Sigmoid colon (tissue), 7 donors: ENCODE measurements at places on chromosomes 7 and 10. TPM values are rescaled to one million over a fixed set of nuclear protein-coding genes. Genes with fewer than 3 reads are reported as not detected.
A peak's percentile ranks its signal among the peaks of the same experiment; 100 is the strongest.

- no peak overlapping the region for H3K27ac ChIP-seq
- no peak overlapping the region for H3K4me3 ChIP-seq
- no peaks in the 10 kb centered on the region for H3K27me3 ChIP-seq
- no peak for DNase-seq
These were observed 153.4 kb downstream of the SGMS1 start for GRCh38 chr10:50470345-50470744.

DNA sequence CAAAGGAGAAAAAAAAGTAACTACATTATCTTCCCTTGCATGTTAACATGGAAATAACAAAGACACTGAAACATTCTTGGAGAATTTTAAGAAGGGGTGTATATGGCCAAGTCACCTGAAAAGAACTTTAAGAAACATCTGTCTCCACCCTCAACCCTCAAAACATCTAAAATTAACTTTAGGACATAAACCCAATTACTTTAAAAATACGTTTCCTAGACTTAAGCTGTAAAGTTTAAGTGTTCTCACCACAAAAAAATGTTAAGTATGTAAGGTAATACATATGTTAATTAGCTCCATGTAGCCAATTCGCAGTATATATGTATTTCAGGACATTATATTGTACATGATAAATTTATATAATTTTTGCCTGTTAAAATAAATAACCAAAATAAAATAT is 71.1 kb upstream of the GLCCI1 start:
- no peak overlapping the region for H3K4me3 ChIP-seq
- DNase-seq, result no peak
- no peaks in the 10 kb centered on the region for H3K27me3 ChIP-seq
- no peaks in the 10 kb centered on the region for H3K36me3 ChIP-seq
- no peak overlapping the region for H3K27ac ChIP-seq
- H3K4me1 ChIP-seq, result no peaks in the 10 kb centered on the region

Gene GPRIN2
- polyA plus RNA-seq, result 21.7 TPM

Gene OLAH
- polyA plus RNA-seq, result not detected

Gene TYSND1
- polyA plus RNA-seq, result 13.5 TPM

Gene TRPV5
- polyA plus RNA-seq, result not detected

GRCh38 chr10:21427804-21428481 is 97.5 kb downstream of the SKIDA1 start:
- no peaks in the 10 kb centered on the region for H3K27me3 ChIP-seq
- no peak overlapping the region for H3K27ac ChIP-seq
- H3K4me3 ChIP-seq, result no peak overlapping the region

GRCh38 chr7:93245525-93246432 is 13.6 kb downstream of the VPS50 start:
- peaks cover 7% of the 10 kb centered on the region for H3K36me3 ChIP-seq
- no peak for DNase-seq
- peak overlapping the region; percentile 27 for H3K4me3 ChIP-seq
- H3K27me3 ChIP-seq, result no peaks in the 10 kb centered on the region
- H3K4me1 ChIP-seq, result no peaks in the 10 kb centered on the region

DNA sequence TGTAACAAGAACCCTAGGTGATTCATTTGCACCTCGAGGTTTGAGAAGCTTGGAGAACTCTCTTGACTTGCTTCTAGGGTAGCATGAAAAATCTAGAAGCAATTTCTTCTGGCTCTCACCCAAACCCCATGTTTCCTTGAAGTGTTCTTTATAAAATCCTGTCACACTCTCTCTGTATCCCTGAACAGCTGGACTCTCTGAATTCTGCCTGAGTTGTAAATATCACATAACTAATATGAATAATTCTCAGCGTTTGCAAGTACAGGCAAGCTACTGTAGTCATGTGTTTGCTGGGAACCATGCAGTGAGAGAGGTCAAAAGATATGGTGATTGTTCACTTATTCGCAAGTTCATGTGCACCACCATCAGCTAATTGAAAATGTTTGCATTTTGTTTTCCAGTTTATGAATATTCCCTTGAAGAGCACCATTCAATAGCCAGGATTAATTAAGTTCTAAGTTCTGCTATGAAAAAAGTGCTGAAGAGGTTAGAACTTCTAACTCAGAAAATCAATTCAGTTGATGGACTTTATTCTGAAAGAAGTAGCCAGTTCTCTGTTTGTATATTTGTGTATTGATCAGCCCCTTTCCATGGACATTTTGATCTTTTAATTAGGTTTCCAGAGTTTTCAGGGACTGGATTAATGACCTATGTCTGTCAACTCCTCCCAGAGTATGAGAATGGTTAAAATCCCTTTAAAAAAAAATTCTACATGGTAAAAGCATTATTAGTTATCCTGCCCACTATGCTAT is 243.0 kb downstream of the PLXDC2 start:
- H3K4me1 ChIP-seq, result peaks cover 9% of the 10 kb centered on the region
- H3K27me3 ChIP-seq, result no peaks in the 10 kb centered on the region
- H3K4me3 ChIP-seq, result no peak overlapping the region
- H3K27ac ChIP-seq, result no peak overlapping the region

DNA sequence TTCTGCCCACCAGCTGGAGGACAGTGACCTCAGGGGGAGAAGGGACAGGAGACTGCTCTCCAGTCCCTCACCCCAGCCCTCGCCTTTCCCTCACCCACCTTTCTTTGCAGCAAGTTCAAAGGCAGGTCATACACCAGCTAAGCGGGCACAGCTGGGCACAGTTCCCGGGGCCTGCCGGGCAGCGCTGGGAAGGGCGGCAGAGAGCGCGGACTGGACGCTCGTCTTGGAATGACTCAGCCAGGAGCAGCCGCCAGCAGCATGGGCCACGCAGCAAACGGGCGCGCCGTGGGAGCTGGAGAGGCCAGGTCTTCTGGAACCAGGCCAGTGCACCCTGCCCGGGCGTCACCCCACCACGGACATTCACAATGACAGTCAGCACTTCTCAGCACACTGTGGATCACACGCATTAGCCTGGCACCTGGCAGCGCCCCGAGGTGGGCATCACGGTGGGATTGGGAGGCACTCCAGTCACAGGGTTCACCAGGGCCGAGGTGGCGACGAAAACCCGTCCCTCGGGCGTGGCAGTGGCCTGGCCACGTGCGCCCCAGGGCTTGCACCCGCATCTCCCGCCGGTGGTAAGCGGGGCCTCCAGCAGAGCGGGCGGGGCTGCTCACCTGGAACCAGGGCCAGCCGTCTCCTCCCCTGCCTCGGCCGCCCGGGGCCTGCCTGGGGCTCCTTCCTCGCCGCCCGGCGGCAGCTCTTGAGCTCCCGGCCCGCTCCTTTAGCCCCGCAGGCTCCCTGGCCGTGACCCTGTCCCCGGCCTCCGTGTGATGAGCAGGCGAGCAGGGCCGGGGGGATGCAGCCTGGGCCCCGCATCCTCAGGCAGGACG is 29.0 kb upstream of the WDFY4 start:
- peaks cover 5% of the 10 kb centered on the region for H3K27me3 ChIP-seq
- peak overlapping the region; percentile 60 for H3K27ac ChIP-seq
- H3K4me1 ChIP-seq, result peaks cover 16% of the 10 kb centered on the region
- peak overlapping the region; percentile 54 for H3K4me3 ChIP-seq
- H3K36me3 ChIP-seq, result no peaks in the 10 kb centered on the region

- no peaks in the 10 kb centered on the region for H3K4me1 ChIP-seq
- H3K27me3 ChIP-seq, result no peaks in the 10 kb centered on the region
- H3K27ac ChIP-seq, result no peak overlapping the region
- H3K4me3 ChIP-seq, result no peak overlapping the region
- DNase-seq, result no peak
These were observed 38.5 kb upstream of the EXOC6 start for GRCh38 chr10:92809840-92810239.

DNA sequence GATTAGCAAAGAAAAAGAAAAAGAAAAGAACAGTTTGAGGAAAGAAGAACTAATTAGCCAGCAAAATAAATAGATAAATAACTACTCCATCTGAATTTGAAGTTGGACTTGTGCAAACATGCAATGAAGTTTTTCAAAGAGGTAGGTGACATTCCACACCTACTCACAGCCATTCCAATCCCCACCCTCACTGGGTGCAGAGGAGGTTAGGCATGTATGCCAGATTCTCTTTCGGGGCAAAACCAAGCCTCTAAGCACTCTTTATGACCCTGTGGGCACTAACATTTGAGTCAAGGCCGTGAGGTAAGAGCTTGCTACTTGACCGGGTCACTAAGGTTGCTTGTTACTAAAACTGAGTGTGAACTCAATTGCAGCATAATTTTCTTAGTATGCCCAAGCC is 108.4 kb upstream of the SEMA3A start:
- H3K36me3 ChIP-seq, result no peaks in the 10 kb centered on the region
- H3K27me3 ChIP-seq, result no peaks in the 10 kb centered on the region
- H3K4me3 ChIP-seq, result no peak overlapping the region
- peaks cover 11% of the 10 kb centered on the region for H3K4me1 ChIP-seq
- no peak for DNase-seq
- H3K27ac ChIP-seq, result no peak overlapping the region

Gene SYT15B
- 0.60 TPM for polyA plus RNA-seq

DNA sequence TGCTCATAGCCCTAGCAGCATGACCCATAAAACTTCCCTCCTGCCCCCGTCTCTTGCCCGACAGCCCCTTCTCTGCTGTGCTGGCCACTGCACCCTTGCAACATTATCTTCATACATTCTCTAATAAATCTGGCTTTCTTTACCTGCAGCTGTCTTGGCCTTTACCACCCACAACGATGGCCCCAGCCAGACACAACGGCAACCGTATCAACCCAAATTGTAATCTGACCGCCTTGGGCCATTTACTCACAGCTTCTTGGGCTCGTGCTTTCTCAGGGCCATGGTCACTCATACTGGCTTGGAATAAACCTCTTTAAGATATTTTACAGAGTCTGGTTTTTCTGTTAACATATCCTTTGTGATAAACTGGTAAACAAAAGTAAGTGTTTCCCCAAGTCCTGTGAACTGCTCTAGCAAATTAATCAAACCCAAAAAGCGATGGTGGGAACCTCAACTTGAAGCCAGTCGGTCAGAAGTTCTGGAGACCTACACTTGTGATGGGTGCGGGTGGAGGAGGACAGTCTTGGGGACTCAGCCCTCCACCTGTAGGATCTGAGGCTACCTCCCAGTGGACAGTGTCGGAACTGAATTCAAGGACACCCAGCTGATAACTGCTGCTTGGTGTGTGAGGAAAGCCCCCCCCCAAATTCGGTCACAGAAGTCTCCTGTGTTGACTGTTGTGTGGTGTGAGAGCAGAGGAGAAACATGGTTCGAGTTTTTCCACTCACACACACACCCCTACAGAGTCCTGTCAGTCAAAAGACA is 87.6 kb upstream of the ATP6V0A4 start:
- H3K27ac ChIP-seq, result no peak overlapping the region
- no peaks in the 10 kb centered on the region for H3K4me1 ChIP-seq
- no peaks in the 10 kb centered on the region for H3K36me3 ChIP-seq
- no peaks in the 10 kb centered on the region for H3K27me3 ChIP-seq
- no peak for DNase-seq

DNA sequence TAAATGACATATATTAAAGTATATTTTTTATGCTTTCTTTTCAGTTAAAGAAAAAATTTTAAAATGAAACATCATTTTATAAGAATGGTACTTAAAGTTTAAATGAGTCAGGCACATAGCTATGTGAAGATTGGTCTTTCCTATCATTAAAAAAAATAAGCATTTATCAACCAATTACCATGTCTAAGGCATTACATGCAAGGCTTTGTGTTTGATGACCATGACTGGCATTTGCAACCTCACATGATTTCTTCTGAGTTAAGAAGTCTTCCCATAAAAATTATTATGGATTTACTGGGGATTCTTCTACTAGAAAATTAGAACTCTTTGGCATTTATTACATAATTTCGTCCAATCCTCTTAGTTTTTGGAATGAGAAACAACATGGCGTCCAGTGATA is 776.1 kb downstream of the MAGI2 start:
- no peak overlapping the region for H3K27ac ChIP-seq
- no peaks in the 10 kb centered on the region for H3K36me3 ChIP-seq
- H3K27me3 ChIP-seq, result no peaks in the 10 kb centered on the region
- no peak for DNase-seq

Gene CALCR
- polyA plus RNA-seq, result 0.03 TPM

DNA sequence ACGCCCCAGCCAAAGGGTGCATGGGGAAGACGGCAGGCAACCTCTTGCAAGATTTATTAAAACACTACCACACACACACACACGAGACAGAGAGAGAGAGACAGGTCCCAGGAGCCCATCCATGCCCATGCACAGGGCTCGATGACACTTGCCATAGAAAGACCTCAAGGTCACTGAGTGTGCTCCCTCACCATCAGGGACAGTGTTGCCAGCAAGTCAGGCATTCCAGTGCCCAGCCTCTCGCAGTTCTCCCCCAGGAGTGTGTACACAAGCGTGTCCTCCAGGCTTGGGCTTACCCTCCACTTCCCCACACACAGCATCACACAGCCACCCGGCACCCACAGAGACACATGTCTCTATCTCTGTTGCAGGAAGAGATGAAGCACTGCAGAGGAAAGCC is 46.8 kb upstream of the SLF2 start:
- no peak overlapping the region for H3K4me3 ChIP-seq
- peaks cover 56% of the 10 kb centered on the region for H3K27me3 ChIP-seq
- no peaks in the 10 kb centered on the region for H3K4me1 ChIP-seq
- H3K27ac ChIP-seq, result no peak overlapping the region
- H3K36me3 ChIP-seq, result no peaks in the 10 kb centered on the region

DNA sequence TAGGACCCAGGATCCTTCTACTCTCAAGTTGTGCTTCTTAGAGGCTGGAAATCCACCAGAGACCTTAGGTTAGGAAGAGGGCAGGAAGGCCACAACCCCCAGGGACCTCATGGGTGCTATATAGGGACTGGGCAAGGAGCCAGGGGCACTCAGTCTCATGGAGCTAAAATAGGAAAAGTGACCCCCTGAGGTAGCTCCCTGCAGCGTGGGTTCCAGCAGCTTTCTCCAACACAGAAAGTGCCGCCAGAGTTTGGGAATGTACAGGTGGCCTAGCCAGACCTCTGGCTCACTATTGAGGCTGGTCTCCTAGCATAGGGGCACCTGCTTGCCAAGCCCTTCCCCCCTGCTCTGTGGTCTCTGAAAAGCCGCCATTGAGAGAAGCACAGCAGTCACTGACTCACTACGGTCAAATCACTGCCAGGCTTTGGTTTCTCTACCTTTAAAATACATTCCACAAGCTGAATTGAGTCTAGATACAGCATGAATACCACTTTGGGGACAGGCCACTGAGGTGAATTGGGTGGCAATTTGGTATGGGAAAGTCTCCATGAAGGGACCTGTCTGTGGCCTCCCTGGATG is 333.2 kb upstream of the PODXL start:
- no peaks in the 10 kb centered on the region for H3K4me1 ChIP-seq
- H3K27ac ChIP-seq, result no peak overlapping the region
- no peaks in the 10 kb centered on the region for H3K36me3 ChIP-seq
